Stimulated activated CD4-positive, alpha-beta T cell treated with anti-CD3 and anti-CD28 coated beads, Interleukin-12 subunit alpha, Interleukin-12 subunit beta, amount 100 ng/mL, for 4 hours (primary cell): ENCODE measurements at places on chromosomes 16 and 17.

DNA sequence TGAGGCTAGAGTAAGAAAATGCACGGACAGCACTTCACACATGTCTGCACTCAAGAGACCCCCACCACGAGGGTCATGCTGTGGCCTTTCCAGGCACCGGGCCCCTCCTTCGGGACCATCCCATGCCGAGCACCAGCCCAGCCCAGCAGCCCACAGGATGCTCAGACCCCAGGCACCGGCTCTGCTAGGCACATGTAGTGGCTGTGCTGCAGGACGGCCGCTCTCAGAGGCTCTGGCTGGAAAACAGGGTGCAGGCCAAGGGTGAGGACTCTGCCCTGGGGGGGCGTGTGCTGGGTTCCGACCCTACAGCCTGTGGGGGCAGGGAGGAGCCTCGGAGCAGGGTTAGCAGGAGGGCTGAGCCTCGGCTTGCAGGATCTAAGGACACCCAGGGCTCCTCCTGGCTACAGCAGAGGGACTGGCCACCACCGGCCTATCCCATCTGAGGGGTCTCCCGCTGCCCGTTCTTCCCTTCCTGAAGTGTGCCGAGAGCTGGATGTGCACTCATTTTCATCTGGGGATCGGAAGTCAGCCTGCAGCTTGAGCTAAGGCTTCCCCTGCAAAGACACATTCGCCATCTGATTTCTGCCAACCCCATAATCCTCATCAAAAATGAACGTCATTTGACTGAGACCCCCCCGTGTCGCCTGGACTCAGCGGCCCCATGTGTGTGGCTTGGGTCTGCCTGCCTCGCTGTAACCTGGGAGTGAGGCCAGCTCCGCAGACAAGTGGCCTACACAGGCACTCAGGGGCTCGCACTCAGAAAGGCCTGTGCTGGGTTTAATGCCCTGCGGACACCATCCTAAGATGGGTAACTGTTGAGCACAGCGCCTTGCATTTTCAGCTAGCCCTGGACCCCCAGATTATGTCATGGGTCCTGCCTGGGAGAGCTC lies 293.1 kb upstream of the FOXF1 start:
- no peak for DNase-seq

- DNase-seq: no peak
These were observed 4.8 kb upstream of the C1QL1 start for GRCh38 chr17:44972953-44973352.

- no peak for DNase-seq
These were observed 22.6 kb downstream of the STAT5B start for GRCh38 chr17:42253578-42253977.

- DNase-seq: no peak
These were observed 19.2 kb downstream of the SGF29 start for GRCh38 chr16:28572696-28573510.

- DNase-seq: no peak
These were observed 16.3 kb downstream of the HOXB1 start for GRCh38 chr17:48514477-48514876.
